ENCODE measurements at places on chromosomes 12 and 14.

- no peak for DNase-seq
These were observed 54.6 kb upstream of the CLEC14A start for GRCh38 chr14:38310420-38310995.

DNA sequence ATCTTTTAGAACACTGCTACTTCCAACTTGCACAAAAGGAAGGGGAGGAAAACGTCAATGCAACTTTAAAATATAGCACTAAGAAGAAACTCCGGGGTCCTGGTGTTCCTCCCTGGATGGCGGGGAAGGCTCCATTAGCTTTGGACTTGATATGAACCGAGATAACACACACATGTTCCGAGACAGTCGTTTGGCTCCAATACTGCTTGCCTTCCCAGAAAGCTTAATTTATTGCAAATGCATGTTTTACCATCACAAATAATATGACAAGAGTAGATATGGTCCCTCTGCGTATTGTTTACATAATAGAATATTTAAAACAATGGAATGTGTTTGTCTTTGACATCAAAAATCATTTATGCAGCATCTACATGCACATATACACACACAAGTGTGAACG is 87.6 kb upstream of the CLMN start:
- no peak for DNase-seq

GRCh38 chr12:65876898-65877721 is 52.8 kb downstream of the HMGA2 start:
- no peak for DNase-seq

DNA sequence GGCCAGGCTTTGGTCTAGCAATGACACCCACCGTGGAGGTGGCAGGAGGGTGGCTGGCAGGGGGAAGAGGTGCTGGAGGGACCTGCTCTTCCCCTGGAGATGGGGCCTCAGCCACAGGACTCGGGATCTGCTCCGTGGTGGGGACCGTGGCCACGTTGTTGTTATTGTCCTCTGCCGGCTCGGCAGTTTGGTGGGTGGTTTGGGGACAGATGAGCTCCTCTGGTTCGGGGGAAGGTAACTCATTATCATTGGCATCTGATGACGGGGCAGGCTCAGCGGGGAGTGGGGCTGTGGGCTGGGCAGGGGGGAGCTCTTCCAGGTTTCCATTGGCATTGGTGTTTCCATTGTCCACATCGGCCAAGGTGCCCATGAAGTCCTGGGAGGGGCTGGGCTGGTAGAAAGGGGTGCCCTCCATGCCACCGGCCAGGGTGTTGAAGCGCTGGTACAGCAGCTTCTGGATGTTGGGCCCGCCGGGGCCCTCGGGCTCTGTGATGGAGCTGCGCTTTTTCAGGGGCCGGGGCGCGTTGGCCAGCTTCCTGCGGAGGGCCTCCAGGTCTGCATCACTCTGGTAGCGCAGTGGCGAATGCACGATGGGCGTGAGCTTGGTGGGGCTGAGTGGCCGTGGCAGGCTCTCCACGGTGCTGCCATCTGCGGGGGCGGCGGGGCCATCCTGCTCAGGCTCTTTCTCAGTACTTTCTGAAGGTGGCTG is 24.3 kb downstream of the ZFYVE21 start:
- DNase-seq: no peak

DNA sequence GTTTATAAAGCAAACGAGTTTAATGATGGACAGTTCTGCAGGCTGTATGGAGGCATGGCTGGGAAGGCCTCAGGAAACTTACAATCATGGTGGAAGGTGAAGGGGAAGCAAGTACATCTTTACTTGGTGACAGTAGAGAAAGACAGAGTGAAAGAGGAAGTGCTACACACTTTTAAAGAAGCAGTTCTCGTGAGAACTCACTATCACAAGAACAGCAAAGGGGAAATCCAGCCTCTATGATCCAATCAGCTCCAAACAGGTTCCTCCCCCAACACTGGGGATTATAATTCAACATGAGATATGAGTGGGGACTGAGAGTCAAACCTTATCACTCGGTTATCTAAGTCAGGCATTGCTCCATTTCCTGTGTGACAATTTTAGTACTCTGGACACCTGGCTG is 189.9 kb upstream of the CNTN1 start:
- no peak for DNase-seq

- DNase-seq: no peak
These were observed 4.5 kb downstream of the TMED8 start for GRCh38 chr14:77372304-77372841.

- DNase-seq: peak; percentile 57
These were observed 237.6 kb downstream of the SLC41A2 start for GRCh38 chr12:104720339-104721038.

DNA sequence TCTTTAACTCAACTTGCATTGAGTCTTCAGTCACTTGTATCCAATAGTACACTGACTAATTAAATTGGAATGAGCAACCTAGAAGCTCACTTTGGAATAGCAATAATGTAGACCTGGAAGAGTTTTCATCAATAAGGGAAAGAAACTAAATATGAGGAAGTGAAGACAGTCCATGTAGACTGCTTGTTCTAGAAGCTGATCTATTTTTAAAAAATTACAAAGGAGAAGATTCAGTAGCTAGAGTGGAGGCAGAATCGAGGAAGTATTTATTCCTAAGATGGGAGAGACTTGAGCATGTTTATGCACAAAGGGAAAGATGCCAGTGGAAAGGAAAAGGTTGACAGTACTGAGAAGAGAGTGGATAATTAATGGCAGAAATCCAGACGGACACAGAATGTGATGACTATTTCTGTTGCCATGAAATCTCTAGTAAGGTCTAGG is 156.3 kb upstream of the PDE3A start:
- DNase-seq: no peak

DNA sequence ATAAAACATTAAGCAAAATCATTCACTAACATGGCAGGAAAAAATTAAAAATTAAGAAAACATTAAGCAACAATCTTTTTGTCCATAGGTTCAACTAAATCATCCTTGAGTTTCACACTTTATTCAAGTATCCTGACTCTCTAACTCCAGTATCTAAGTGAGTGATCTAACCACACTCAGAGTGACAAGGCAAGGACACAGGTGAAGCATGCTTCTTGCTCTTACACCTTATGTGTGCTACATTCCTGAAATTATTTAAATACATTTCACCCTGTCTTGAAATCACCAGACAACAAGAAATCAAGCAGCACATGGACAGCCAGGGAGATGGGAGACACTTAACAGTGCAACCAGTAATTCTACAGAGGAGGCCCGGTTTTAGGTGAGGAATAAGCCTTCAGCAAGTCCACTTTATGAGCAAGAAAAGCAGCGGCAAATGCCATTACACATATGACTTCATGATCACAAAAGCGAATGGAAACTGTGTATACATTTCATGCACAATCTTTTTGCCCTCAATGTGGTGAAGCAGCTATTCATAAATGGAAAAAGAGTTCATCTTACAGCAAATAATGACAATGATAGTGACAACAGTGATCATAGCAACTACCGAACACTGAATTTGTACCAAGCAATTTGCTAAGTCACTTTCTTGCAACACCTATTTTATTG is 37.4 kb downstream of the PHLDA1 start:
- no peak for DNase-seq

- no peak for DNase-seq
These were observed 42.5 kb upstream of the BCAT1 start for GRCh38 chr12:24991209-24992049.

- no peak for DNase-seq
These were observed 3.1 kb upstream of the NKX2-1 start for GRCh38 chr14:36522972-36523715.
